A549 treated with CORT108297 at 1 μM for 4 hours (cell line): ENCODE measurements at places on chromosomes 6 and 20. TPM values are rescaled to one million over a fixed set of nuclear protein-coding genes. Genes with fewer than 3 reads are reported as not detected.

Gene TMEM74B
- 3.2 to 5.3 TPM (median 4.1 TPM) in 5 replicates for total RNA-seq

Gene PHACTR3
- total RNA-seq = 0.06 to 0.07 TPM in 2 of 5 replicates, not detected in the others

Gene CLIC5
- total RNA-seq = not detected in 5 replicates

Gene LSM2
- 48.5 to 67.7 TPM (median 60.4 TPM) in 5 replicates for total RNA-seq

Gene SMOC2
- total RNA-seq = not detected in 5 replicates
